ENCODE measurements at places on chromosomes 5 and 9. TPM values are rescaled to one million over a fixed set of nuclear protein-coding genes. Genes with fewer than 3 reads are reported as not detected.

DNA sequence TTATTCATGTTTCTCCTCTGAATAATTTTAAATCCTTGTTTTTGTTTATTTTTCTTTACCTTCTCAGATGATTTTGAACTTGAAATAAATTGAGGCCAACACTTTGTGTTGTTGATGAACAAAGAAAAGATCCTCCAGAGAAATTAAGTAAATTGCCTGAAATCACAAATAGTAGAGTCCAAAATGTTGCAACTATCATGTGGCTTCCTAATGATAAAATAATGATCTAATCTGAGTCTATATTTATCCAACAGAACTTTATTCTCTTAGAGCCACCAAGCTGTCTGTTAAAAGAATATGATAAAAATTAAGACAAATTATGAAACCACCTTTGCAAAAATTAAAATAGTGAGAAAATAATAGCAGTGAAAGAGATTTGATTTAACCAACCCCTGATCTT lies 132.2 kb upstream of the SPEF2 start:
- DNase-seq, result no peak

DNA sequence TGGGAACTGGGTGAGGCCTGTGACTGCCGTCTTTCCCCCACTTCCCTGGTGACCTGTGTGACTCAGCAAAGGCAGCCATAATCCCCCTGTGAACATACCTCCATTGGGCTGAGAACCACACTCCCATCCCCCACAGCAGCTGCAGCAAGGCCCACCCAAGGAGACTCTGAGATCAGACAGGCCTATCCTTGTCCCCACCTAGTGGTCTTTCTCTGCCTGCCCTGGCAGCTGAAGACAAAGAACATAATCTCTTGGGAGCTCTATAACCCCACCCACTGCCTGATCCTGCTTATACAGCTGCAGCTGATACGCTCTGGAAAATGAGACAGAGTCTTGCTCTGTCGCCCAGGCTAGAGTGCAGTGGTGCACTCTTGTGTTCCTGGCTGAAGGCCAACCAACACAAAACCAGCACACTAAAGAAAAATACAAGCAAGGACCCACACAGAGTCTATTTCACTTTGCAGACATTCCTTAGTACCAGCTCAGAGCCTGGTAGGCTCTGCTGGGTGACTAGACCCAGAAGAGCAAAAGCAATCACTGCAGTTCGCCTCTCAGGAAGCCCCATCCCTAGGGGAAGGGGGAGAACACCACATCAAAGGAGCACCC lies 106.7 kb downstream of the MCTP1 start:
- DNase-seq, result no peak

- DNase-seq, result no peak
These were observed 9.3 kb downstream of the CLPTM1L start for GRCh38 chr5:1335540-1336095.

Gene FOXD1
- 1.5 TPM for total RNA-seq

DNA sequence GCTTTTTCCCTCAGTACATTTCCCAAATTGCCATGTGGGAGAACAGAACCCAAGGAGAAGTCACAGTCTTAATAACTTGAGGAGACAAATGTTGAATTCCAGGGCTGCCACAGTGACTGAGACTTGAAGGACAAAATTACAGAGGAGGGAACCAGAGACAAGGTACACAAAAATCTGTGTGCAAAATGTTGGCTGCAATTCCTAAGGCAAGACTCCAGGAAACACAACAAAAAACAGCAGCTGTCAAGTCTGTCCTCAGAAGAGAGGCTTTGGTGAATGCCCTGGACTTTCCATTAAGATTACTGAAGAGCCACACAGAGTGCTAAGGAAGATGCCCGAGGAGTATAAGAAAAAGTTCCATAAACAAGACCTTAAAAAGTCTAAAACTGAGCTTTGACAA lies 21.1 kb downstream of the AP3B1 start:
- no peak for DNase-seq
